RPMI8226 (cell line): ENCODE measurements at places on chromosomes 1 and 21.

DNA sequence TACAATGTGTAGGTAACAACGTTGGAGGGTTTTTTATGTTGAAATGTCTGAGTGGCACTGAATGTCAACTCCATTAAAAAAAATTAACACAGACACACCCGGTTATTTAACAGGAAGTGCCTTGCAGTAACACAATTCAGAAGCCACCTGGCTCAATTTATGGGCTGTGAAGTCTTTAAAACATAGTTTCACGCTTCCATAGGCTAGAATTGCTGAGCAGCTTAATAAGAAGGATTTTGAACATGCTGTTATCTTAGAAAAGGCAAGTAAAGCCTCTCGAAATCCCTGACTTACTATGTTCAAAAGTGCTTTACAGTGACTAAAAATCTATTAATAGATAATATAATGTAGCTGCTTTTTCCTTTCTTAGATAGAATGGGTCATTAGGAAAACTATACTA is 19.7 kb downstream of the SRSF4 start:
- DNase-seq, result no peak

GRCh38 chr1:152020849-152021248 is 16.0 kb downstream of the S100A11 start:
- no peak for DNase-seq

DNA sequence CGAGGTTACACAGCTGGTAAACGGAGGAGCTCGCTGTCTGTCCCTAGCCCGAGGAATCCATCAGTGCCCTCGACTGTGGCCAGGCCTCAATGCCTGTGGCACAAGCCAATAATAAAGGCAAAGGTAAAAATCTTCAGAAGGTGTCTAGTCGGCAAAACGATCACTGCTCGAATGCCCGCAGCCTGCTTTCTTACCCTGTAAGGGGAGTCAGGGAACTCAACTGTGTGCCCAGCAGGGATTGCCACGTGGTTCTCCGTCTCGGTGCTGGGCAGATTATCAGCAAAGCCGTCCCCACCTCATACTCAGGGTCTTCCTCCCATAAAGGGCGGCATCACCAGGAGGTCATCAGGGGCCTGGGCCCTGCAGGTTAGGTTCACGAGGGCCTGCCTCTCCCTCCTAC is 103.4 kb downstream of the PAX7 start:
- DNase-seq, result no peak

- no peak for DNase-seq
Observed at GRCh38 chr21:45539046-45539795, 3.0 kb downstream of the SLC19A1 start.

- DNase-seq, result no peak
Observed at GRCh38 chr1:54949053-54949452, 31.4 kb upstream of the TMEM61 start.

GRCh38 chr1:84268346-84268745 is 33.2 kb upstream of the SAMD13 start:
- DNase-seq, result no peak
